ENCODE measurements at places on chromosomes 5 and 9.

- DNase-seq, result no peak
These were observed 68.1 kb downstream of the MEGF10 start for GRCh38 chr5:127358740-127359139.

DNA sequence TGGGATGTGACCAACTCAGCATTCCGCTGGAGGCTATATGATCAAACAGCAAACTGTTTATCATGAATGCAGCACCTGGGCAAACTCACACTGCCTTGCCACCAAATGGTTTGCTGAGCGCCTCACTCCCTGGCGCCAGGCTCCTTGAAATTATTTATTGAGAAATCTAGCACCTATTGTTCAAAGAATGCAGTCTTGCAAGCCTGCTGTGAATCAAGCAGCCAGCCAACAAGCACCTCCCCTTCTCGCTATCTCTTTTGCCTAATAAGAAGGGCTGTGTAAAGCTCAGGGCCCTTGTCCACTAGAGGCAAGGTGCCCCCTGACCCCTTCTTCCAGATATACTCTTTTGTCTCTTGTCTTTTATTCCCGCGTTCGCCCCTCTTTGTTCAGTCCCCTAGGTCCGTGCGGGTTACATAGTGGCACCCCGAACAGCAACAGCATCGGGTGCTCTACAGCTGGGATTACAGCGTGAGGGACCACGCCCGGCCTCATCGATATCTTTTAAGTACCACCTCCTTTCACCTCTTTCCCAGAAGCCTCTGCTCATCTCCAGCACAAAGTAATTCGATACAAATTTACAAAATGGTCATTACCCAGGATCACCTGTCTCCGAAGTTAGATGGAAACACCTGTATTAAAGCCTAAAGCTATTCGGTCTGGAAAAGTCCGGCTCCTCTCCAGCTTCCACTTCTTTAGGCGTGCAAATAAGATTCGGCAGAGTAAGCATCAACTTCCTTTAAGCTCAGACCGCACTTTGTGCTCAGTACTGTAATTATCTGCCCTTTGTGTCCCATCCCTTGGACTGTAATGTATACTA is 896 bp downstream of the RIGI start:
- no peak for DNase-seq

DNA sequence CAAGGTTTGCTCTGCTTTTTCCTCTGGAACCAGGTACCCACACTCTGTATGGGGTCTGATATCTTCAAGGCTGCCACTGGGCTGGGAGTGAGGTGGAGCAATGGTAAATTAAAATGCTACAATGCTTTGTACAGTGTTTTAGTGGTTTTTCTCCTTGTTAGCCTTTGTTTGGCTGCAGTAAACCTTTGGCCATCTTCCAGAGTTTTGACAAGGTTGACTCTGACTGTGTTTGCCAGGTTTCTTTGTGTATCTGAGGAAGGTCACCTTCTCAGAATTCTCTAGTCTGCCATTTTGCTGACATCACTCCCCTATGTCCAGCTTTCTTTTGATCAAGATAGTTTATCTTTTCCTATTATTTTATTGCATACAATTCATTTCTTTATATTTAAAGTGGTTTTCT is 11.2 kb downstream of the SPATA31D1 start:
- DNase-seq, result no peak

DNA sequence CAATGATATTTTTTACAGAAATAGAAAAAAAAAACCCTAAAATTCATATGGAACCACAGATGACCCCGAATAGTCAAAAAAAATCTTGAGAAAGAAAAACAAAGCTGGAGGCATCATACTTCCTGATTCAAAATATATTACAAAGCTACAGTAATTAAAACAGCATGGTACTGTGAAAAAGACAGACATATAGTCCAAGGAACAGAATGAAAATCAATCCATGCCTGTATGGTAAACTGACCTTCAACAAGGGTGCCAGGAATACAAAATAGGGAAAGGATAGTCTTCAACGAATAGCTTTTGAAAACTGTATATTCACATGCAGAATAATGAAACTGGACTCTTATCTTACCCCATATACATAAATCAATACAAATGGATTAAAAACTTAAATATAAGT is 307.5 kb downstream of the MCTP1 start:
- DNase-seq, result no peak

DNA sequence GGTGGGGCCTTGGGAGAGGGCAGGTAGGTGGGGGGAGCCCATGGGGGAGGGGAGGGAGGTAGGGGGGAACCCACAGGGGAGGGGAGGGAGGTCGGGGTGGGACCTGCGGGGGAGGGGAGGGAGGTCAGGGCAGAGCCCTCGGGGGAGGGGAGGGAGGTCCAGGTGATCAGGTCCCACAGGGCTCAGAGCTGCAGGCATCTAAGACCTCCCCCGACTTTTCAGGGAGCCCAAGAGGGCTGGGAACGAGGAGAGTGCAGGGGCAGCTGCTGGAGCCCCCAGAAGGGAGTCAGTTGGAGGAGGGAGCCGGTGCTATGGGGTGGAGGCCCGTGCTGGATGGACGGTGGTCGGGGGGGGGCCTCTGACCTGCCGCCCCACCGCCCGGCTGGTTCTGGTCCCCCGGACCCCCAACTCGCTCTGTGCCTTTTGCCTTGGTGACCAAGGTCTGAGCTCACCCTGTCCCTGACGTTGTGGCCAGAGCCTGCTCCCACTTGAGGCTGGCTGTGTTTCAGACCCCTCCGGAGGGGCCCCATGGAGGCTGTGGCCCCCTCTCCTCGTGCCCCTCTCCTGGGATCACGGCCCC is 31.8 kb downstream of the SLC9A3 start:
- no peak for DNase-seq

GRCh38 chr5:154409230-154409840 is 36.5 kb upstream of the SAP30L start:
- DNase-seq, result no peak

DNA sequence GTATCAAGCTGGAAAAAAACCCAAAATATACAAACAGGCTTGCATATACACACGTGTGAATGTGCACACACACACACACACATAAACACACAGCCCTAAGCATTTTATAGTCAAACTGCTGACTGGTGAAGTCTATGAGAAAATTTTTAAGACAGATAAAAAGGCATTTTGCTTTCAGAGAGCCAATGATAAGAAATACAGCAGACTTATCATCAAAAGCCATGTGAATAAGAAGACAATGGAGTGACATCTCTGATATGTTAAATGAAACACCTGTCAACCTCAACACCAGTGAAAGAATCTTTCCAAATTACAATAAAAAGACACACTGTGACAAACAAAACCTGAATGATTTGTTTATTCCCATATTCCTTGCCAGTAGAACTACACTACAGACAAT is 233.3 kb downstream of the CDH9 start:
- DNase-seq, result no peak

DNA sequence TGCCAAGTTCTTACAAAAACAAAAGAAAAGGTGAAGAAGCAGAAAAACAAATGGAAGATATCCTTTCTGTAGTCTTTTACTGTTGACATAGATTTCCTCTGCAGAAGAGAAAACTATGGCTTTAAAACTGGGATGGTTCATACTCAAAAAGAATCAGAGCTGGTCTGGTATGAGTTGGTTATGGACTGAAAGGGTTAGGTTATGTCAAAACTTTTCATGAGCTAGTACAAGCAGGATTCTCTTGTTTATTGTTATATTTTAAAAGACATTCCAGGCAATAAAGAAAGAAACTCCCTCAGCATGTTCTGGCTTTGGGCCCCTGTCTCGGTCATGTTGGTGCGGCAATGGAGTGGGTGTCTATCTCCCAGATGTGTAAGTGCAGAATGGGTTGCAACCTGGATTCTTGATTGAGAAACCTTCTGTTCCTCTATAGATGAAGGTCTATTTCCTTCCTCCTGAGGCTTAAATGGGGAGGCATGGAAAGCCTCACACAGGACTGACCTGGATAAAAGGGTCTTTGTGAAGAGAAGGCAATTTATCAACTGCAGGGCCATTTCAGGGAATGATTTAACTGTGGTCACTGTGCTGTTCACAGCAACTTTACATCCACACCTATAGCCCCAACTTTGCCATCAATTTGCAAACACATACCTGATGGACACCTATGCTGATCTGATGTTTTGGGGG is 209.6 kb upstream of the TNC start:
- DNase-seq, result no peak

DNA sequence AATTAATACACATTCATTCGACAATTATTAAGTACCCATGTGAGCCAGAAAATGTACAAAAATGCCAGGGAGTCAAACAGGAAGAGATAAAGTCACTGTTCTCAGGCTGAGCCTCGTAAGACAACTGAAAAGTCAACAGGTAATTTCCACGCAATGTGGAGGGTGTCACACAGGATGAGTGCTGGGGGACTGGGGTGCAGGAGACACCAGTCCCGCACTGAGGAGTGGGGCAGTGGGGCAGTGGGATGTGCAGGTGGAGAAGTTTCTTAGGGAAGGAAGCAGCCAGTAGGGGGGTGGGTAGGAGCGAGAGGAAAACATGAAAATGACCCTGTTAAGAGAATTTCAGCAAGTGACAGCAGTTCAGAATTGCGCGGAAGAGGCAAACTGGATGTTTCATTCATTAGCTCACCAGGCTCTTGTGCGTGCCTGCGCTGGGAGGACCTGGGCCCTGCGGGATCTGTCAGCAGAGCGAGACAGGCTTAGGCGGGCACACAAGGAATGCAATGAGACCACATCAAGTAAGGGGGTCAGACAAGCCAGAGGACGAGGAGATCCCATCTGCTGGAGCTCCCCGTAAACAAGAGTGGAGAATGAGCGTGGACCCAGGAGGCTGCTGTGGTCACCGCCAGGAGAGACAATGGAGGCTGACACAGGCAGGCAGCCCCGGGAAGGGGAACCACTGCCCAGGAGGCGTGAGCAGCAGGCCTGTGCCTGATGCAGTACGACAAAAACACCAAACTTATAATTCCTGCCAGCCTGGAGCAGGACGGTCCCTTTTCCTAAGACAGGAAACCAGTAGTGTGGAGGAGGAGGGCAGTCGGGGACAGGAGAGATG is 21.0 kb downstream of the CAMSAP1 start:
- DNase-seq, result no peak

DNA sequence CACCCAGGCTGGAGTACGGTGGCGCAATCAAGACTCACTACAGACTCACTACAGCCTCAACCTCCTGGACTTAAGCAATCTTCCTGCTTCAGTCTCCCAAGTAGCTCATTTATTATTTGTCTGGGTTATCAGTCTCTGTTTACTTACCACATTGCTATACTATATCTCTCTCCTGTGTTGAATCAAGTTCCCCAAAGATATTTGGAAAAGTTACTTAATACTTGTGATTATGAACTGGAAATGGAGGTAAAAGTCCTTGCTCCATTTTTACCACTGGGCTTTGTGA is 55.6 kb downstream of the ANGPTL2 start:
- no peak for DNase-seq

DNA sequence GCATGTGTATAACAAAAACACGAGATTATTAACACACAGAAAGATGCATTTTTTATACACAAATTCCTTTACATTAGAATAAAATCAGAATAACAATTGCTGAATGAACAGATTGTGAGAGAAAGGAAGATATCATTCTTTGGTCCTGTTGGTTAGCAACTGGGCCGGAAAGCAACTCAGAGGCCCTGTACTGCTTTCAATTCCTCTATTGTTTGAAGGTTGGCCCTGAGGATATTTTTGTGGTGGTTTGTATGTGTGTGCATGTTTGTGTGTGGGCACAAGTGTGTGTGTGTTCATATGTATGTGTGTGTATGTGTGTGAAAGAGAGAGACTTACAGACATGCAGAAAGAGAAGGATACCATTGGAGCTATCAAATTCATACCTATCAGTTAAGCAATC is 356.8 kb upstream of the DMAC1 start:
- no peak for DNase-seq

GRCh38 chr9:16445141-16445920 is 425.1 kb downstream of the BNC2 start:
- DNase-seq, result no peak

DNA sequence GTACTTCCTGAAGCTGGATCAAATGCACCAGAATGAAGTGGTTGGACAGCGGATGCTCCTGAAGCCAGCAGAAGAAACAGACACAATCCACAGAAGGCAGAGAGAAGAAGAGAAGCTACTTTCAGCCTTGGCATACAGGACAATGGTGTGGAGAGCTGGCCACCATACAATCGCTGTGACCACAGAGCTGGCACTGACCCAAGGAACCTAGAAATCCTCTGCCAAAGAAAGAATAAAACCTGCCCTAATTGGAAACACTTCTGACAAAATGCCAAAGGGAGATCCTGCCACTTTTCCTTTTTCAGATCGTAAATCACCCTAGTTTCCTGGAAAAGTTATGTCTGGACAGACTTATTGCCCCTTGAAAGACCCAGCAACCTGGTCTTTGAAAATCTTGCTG is 77.8 kb downstream of the BAAT start:
- no peak for DNase-seq

GRCh38 chr5:39175273-39175955 is 43.9 kb downstream of the FYB1 start:
- DNase-seq, result no peak

GRCh38 chr9:107751567-107752210 is 262.1 kb upstream of the KLF4 start:
- DNase-seq, result no peak

- DNase-seq, result no peak
These were observed 545.8 kb upstream of the CDH10 start for GRCh38 chr5:25190521-25191000.

- no peak for DNase-seq
These were observed 105.1 kb downstream of the MAST4 start for GRCh38 chr5:66701244-66701643.

GRCh38 chr5:40093550-40093949 is 586.2 kb upstream of the PTGER4 start:
- DNase-seq, result no peak

- no peak for DNase-seq
These were observed 25.2 kb upstream of the ADAMTS6 start for GRCh38 chr5:65506961-65507360.

- DNase-seq, result no peak
These were observed 146.1 kb downstream of the CAAP1 start for GRCh38 chr9:26746357-26747072.

- no peak for DNase-seq
These were observed 96.7 kb upstream of the PCA3 start for GRCh38 chr9:76667521-76667957.

DNA sequence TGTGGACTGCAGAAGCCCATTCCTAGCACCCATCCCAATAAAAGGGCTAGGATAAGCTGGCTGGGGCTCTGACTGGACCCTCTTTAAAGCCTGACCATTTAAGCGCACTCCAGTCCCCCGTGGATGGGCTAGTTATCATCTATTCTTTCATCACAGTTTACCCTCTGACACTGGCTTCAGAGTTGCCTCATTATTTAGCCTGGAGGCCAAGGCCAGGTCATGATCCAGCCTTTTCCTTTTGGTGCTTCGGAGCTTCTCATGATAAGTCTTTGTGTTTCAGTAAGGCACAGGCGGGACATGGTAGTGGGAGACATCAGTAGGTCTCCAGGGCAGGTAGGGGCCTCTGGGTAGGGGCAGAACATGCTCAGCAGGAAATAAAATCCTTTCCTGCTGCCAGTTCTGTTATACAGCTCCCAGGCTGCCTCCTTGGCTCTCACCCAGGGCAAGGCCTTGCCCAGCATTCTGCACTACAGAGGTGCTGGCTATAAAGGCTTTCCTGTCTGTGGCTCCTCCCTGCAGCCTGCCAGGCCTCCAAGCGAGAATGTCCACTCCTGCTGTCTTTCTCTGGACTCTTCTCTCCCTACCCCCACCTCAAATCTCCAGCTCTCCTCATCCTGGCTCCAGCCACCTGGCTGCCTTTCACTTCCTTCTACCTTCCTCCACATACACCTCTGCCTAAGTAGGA is 128.8 kb downstream of the FSTL4 start:
- DNase-seq, result no peak

All from NCI-H1048 (cell line).